ENCODE measurements at places on chromosomes 7 and 10.

DNA sequence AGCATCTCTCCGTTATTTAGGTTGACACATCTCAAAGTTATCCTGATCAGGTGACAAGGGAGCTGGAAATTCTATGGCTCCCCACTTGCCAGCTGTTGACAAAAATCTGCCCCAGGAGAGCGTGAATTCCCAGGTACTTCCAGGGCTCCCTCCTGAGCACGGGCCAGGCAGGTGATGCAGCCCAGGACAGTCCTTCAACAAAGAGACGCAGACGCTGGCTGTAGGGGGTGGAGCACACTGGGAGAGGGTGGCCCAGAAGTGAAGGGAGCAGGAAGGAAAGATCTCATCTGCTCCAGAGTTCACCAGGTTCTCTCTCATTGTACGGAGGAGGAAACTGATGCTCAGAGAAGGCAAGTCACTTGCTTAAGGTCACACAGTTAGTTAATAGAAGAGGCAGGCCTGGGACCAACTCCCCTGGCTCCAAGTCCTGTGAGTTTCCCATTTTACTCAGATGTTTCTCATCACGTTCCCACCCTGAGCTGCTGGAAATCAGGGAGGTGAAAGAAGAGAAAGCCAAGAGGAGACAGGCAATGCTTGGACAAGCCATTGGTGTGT is 41.0 kb upstream of the CHST3 start:
- DNase-seq, result no peak

- no peak for DNase-seq
These were observed 8.4 kb upstream of the PGAM2 start for GRCh38 chr7:44073664-44074348.

DNA sequence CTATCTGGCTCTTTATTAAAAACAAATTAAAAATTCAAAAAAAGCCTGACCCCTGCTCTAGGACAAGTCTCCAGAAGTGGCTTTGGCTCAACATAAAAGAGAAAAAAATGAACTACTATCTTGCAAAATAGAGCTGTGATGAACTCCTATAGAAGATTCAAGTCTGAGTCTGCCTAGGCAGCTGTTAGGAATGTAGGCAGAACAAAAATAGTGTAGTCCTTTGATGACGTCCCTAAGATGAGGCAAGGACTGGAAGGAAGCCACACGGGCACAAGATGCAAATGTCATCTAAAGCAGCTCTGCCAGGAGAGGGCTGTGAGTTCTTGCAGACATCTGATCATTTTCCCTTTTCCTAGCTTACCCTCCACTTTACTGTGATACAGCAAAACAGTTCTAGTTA is 20.5 kb downstream of the ASNS start:
- DNase-seq, result no peak

- DNase-seq, result no peak
These were observed 108.3 kb downstream of the NKX6-2 start for GRCh38 chr10:132677473-132678227.

DNA sequence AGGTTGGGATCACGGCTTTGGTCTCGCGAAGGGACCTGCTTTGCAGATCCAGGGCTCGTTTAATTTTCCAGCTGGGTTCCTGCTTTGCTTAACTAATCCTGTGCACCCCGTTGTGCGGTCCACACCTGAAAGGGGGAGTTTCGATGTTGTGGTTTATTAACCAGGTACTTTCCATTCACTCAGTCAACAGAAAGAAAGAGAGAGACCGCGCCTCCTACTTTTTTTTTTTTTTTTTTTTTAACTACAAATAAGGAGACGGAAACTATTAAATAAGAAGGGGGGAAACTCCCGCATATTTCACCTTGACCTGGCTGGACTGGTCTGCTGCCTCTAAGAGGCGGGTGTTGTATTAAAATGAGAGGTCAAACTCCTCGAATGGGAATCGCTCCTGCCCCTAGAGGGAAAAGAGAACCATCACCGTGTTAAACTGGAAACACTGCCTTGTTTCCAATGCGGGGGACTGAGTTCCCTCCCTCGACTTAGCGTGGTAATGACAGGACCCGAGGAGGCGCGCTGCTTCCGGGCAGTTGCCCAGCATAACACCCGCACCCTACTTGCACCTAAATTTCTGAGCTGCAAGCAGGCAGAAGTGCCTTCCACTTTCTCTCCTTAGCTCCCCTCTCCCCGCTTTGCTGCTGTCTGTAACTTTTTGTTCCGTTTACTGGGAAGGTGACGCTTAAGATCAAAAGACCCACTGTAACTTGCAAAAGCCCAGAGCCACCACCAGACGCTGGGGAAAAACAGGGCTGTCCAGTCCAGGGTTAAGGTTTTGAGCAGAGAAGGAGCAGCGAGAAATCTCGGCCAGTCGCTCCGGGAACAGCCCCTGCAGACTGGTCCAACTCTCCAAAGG is 1.1 kb upstream of the ITGB8 start:
- DNase-seq, result no peak

- DNase-seq, result no peak
These were observed 64.4 kb downstream of the ITGB8 start for GRCh38 chr7:20395104-20395503.

DNA sequence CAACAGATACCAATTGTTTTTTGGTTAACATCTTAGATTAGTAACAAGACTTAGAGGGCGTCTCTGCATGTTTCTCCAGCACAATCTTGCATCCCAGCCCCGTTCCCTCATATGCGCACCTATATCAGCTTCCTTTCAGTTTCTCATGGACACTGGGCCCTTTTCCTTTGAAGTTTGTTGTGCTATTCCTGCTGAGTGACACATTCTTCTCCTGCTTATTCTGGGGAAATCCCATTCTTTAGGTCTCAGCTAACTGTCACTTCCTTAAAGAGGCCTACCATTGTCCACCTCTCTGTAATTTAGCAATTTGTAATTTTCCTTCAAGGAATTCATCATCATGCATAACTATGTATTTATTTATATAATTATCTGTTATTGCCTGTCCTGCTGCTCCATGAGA is 110.3 kb upstream of the STEAP1B start:
- no peak for DNase-seq

- DNase-seq, result no peak
These were observed 758.7 kb upstream of the CELF2 start for GRCh38 chr10:10259013-10259412.

GRCh38 chr10:126674741-126675515 is 4.4 kb upstream of the C10orf90 start:
- no peak for DNase-seq

DNA sequence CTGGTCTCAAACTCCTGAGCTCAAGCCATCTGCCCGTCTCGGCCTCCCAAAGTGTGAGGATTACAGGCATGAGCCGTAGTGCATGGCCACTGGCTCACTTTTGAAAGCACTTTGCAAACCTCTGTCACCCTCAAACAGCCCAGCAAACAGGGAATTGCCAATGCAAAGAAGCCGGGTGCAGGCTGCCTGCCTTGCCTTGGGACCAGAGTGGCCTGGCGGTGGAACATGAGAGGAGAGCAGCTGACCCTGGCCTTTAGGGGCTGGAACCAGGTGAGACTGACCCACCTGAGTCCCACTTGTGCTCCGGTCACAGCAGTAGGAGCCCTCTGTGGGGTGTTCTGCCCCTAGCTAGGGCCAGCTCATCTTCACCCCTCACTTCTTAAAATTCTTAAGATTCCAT is 237.1 kb upstream of the GALNT17 start:
- DNase-seq, result no peak

DNA sequence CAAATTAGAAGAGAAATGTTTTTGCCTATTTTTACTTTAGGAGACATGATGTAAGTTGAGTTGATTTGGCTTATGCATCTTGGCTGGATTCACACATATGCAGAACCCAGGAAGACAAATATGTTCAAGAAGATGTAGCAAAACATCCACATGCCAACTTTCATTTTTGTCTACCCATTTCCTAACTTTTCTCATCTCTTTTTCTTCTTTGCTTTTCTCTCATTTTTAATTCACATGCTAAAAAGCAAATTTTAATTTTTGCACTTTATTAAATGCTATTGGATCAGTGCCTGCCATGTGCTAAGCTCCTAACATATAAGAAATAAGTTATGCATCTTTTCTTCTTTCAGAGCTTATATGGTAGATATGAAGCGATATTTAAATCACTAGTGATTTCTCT is 143.7 kb upstream of the GRM3 start:
- no peak for DNase-seq

GRCh38 chr7:51785876-51786275 is 469.3 kb upstream of the COBL start:
- DNase-seq, result no peak

DNA sequence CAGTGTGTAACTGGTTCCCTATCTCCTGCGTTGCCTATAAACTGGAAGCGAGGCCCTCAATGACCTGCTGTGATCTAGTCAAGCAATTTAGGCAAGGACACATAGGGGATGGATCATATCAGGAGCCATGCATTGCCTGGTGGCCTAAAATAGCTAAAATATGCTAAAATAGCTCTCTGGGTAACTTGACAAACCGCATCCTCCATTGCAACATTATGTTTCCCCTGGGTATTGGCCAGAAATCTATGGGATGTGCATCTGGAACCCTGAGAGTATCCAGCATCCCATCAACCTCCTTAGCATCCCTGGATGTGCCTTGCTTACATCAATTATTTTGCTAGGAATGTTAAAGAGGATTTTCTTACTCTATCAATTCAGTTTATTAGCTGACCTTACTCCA is 91.7 kb upstream of the ADCY1 start:
- no peak for DNase-seq

DNA sequence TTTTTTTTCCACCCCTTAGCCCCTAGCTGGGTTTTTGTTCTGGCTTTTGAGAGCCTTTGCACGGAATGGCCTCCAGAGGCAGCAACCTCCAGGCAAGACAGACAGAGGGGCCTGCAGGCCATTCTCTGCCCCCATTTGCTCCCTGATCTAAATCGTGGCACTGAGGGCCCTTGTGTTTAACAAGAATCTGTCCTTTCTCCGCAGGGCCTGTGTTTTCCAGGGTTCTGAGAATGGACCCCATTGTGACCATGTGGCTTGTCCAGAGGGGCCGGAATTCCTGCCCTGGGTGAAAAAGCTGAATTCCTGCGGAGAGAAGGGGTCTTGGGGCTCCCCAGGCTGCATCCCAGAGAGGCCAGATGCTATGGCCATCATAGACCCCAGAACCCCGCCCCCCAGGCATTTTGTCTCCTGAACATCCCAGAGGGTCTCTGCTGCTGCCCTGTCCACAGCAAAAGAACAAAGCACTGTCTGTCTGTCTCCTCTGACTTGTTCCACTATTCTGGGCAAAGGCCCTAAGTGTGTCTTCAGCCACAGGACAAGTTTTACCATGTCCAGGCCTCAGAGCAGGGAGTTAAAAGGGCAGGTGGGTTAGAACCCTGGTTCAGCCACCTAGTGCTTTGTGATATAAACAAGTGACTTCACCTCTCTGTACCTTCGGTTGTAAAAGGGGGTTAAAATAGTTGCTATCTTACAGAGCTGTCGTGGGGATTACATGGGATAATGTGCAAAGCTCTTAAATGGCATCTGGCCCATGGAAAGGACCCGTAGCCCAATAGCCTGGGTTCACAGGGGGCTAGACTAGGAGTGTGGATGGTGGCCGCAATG is 155.6 kb downstream of the SH3PXD2A start:
- DNase-seq, result no peak

DNA sequence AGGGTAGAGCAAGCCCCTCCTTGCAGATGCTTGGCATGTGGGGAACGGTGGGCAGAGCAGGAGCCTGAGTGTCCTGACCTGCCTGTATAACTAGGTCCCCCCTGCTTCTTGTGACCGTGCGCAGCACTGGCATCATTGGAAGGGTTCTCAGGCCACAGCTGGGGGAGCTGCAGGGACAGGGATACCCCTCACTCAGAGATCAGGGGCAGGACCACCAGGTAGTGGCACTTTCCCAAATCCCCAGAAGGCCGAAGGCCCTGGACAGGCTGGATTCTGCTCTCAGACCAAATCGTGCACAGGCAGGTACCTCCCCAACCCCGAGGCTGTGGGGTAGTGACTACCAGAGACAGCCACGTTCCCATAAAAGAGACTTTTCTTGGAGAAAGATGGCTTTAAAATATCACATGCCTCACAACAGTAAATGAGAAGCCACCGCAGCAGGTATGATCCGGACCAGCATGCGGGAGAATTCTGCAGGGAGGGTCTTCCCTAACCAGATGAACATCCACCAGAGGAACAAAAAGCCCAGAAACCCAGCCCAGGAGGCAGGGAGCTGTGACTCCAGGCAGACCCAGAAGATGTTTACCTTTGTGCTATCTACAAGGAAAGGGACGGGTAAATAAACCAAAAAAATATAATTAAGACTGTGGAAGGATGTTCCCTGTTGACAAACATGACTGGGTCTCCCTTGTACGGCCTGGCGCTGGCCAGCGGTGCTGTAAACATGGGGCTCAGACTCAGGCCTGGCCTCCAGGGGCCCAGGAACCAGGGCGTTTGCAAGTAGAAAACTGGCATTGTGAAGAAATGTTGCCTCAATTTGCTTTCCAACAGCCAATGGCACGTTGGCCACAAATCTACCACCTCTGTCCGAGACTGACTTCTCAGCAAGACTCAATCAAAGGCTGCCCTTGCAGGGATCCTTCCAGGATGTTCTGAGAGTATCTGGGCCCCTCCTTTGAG is 180.0 kb downstream of the TNS3 start:
- no peak for DNase-seq

- no peak for DNase-seq
These were observed 374.8 kb downstream of the INHBA start for GRCh38 chr7:41328131-41328530.

GRCh38 chr7:87359366-87359765 is 13.9 kb downstream of the CROT start:
- no peak for DNase-seq

GRCh38 chr7:24337180-24337579 is 53.2 kb downstream of the NPY start:
- DNase-seq, result no peak

DNA sequence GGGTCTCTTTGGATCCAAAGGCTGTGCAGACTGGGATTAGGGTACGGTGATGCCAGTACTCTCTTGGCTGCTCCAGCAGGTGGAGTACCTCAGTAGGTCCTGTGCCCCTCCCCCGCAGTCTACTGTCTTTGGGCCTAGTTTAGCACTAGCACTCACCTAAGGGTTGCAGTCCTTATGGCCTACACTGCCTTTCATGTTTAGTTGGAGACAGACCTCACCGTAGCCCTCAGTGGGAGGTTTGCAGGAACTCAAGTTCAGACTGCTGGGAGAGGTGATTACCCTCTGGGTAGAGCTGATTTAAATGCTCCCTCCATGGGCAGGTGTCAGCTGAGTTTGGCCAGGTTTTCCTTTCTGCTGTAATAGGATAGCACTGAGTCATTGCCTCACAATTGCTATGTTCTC is 210.8 kb upstream of the TMEM196 start:
- no peak for DNase-seq

DNA sequence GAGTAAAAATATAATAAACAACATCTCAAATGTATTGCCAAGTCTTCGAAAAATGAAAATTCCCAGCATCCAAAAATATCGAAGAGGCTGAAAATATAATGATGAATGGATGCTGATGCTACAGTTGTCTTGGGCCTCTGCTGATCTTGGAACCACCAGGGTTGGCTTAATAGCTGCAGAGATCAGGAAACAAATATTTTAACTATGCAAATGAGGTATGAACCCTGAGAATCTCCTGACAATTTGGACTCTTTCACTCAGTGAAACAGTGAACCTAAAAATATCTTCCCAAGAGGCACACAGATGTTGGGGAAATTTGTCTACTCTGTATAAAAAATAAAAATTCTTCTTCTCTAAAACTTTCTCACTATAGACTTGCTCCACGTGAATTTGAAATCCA is 97.7 kb upstream of the EGFR start:
- no peak for DNase-seq

GRCh38 chr7:45035893-45036292 is 35.9 kb downstream of the CCM2 start:
- DNase-seq, result no peak
